ENCODE measurements at places on chromosomes 7 and 10.

- no peak for DNase-seq
Measured at GRCh38 chr7:25297278-25297677, 69.0 kb upstream of the NPVF start.

DNA sequence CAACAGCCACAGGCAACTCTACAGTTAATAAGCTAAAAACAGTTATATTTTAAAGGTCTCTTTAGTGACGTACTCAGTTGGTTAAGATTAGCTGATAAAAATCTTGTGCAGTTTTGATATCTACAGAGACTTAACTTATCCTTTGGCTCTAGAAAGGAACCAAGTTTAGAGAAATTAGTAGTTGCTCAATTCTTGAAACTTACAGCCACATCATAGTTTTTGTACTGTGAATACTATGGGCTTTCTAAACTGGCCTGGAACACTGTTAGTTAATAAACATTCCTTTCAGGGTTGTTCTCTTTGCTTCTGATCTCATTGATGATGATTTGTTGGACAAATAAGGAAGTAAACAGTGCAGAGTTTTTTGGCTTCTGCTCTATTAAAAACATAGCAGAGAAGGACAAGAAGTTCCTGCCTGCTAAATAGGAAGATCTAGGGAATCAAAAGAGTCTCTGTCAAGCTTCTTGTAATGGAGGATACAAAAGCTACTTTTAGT, 73.1 kb downstream of the MKLN1 start:
- no peak for DNase-seq

- no peak for DNase-seq
Measured at GRCh38 chr7:80218723-80219122, 84.1 kb downstream of the GNAI1 start.

DNA sequence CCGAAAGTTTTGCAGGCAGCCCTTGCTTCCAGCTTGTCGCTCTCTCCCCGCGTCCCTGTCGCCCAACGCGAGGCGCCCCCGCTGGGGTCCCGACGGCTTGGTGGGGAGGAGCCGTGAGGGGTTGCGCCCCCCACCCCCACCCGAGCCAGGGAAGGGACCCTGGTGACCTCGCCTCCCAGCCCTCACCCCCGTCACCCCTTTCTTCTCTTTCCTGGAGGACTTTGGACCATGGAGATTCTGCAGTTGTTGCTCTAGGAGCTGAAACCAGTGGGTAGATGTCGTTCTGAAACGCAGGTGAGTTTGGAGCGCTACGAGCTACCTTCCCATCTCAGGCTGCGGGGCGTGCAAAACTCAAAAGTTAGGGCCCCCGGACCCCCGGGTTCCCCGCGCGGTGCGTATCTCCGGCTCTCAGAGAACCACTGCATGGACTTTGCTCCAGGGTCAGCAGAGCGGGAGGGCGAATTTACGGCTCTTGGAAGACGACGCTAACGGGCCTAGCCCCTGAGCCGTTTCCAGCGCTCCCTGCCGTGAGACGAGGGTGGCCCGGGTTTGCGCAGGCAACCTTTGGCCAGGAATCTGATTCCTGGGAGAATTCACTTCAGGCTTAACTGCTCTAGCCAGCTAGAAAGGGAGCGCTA, 684 bp upstream of the ATXN7L1 start:
- DNase-seq, result peak; percentile 53

- DNase-seq, result no peak
Measured at GRCh38 chr10:100368721-100369120, 21.7 kb downstream of the SCD start.

GRCh38 chr10:131812736-131813604, 87.8 kb upstream of the PPP2R2D start:
- no peak for DNase-seq

- no peak for DNase-seq
Measured at GRCh38 chr10:5895365-5895764, 5.3 kb downstream of the FBH1 start.

DNA sequence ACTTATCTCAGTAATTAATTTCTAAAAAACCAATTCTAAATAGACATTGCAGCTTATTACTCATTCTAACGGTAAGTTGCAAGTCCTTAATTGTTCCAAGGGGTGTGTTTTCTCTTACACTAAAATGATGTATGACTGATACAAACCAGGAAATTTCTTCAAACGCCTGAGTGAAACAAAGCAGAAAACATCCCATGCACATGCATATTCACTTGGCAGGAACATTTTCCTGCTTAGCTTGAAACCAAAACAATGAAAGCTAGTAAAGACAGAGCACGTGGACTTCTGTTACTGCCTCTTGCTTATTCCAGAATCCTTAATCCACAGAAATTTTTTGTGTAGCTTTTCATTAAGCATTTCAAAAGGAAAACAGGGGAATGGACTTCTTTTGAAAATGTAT, 187.7 kb downstream of the MTERF1 start:
- DNase-seq, result no peak

- DNase-seq, result no peak
Measured at GRCh38 chr10:125256026-125256425, 95.7 kb upstream of the CTBP2 start.

GRCh38 chr10:43781480-43782361, 133.0 kb upstream of the ZNF32 start:
- no peak for DNase-seq

DNA sequence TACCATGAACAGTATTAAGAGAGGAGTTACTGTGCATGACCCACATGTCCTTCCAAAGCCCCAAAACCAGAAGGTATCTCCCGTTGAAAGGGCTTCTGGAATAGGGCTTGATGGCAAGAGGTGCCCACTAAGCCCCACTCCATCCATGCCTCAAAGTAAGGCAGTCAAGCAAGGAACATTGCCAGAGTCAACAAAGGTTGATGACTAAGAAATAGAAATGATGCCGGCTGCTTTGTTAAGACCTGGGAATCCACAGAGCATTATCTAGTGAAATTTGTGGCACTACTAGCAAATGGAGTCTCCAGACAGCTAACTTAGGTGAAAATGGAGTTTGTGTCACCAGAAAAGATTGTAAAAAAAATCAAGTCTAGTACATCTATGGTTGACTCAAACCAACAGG, 6.2 kb downstream of the SFR1 start:
- DNase-seq, result no peak

GRCh38 chr10:72812753-72813430, 80.6 kb upstream of the OIT3 start:
- DNase-seq, result no peak

- no peak for DNase-seq
Measured at GRCh38 chr10:21205328-21205727, 308.2 kb upstream of the NEBL start.

DNA sequence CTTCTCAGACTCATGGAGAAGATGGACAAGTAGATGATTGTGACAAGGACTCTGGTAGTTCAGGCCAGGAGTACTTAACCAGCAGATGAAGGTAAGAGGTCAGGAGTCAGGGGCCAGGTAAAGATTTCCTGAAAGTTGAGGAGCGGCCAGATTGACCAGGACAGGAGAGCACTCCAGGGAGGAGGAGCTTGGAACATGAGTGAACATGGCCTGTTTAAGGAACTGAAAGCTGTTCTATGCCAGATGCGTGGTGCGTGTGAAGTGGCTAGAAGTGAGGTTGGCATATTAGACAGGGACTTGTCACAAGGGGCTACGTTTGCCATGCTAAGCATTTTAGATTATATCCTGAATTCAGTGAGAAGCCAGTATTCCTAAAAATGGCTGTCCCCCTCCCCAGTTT, 157.2 kb downstream of the WNT2 start:
- no peak for DNase-seq

DNA sequence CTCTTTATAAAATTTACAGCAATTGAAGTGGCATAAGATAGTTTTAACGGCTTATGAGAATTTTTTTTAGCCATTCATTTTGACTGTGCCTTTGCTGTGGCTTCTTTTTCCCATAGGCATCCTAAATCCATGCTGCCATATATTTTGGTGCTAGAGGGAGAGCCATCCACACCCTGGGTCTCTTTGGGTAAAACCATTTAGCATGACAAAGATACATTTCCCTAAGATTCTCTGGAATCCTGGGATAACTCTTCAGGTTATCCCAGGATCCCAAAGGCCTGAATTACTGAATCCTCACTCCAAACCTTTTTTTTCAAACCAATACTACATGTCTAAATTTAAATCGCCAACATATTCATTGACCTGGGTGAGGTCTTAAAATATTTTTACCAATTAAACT, 28.9 kb downstream of the DNAJC12 start:
- DNase-seq, result no peak

- DNase-seq, result no peak
Measured at GRCh38 chr7:26307226-26307625, 15.6 kb downstream of the SNX10 start.

GRCh38 chr10:74949034-74949832, 122.8 kb downstream of the KAT6B start:
- no peak for DNase-seq

- DNase-seq, result no peak
Measured at GRCh38 chr7:90621747-90622140, 25.6 kb downstream of the CDK14 start.

- peak; percentile 73 for DNase-seq
Measured at GRCh38 chr10:24642921-24643678, 80.6 kb downstream of the ARHGAP21 start.

DNA sequence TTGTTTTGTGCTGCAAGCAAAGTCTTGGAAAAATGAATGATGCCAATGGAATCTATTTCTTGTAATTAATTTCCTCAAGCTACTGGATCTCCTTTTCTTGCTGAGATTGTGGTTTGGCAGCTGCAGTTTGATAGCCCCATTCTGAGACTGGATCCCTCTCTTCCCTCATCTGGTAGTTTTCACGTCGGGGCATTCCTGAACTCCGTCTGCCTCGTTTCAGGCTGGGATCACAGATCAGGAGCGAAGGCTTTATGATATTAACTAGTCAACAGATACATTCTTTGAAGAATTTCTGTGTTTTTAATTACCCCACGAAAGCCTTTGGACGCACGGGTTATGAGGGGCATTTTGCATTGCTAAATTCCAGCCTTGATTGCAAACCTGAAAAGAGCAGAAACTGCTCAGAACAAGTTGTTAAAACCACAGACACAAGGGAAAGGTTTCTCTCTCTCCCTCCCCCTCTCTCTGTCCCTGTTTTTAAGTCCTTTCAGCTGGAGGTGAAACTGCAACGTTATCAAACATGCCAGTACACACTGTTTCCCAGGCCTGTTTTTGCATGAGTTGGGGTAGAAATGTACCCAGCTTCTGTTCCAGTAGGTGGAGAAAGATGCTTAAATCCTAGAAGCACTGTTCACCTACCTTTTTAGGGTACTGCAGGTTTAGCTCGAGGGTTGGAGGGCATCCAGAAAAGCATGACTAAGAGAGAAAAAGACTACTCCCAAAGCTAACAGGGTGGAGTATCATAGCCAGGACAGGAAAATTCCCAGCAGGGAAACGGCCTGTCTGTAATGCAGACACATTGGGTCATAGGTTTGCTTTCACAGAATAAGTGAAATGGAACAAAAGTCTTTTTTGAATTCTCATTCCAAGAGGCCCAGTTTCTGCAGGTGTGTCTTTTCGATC, 124.3 kb downstream of the CUX1 start:
- DNase-seq, result no peak

DNA sequence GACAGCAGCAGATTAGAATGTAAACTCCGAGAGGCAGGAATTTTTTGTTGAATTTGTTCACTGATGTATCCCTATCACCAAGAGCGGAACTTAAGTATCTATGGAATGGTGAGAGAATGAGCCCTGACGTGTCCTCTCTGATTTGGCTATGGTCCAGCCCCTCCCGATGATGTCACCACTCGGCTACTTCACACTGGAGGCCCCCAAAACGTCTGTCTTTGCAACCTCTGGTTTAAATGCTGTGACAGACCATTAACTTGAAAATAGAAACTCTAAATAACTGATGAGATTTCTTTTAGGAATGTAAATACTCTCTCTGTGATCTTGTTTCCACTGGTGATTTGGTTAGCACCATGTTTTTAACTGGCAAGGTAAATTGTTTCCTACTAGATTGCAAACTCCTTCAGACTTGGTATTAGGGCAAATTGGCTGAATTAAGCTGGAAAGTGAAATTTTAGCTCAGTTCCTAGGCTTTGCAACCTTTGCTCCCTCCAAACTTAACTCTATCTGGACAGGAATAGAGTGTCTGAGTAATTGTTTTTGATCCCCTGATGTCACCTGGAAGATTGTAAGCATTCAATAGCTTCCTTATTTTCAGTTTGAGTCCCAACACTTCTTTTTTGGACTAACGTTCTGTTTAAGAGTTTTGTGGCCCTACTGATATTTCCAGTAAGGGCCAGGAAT, 19.1 kb downstream of the SLC16A12 start:
- peak; percentile 9 for DNase-seq

DNA sequence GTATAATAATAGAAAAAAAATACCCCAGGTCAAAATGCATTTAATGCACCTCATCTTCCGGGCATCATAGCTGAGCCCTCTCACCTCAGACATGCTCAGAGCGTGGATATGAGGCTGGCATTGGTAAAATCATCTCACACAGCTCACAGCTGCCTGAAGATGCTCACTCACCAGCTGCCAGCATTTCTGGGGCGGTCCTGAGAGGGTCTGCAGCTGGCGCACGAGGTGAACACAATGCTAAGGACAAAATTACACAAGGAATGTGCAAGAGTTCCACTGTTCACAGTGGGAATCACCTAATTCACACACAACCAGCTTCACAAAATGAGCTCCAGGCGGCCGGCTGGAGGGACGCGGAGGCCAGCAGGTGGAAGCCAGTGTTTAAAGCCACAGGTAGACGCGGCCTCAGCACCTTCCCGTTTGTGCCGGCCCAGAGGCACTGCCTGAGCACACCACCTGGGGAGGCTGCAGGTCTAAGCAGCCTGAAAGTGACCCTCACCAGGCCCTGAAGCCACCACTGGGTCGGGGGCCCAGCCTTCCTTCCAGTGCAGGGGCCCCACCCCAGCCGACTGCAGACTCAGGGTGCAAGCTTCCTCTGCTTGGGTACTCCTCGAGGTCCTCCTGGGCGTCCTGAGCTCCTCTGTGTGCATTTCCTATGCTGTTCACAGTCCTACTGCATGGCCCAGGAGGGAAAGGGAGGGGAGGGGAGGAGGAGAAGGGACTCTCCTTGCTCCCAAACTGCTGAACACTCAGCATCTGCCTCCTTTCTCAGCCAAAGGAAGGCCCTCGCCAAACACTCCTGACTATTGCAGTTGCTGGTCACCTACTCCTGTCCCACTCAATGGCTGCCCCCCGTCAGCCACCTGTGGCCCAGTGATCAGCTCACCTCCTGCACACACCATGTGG, 61.2 kb upstream of the FAM20C start:
- peak; percentile 9 for DNase-seq

- no peak for DNase-seq
Measured at GRCh38 chr7:15007507-15007906, 105.0 kb upstream of the DGKB start.

- peak; percentile 59 for DNase-seq
Measured at GRCh38 chr7:149773446-149774236, at the start of gene ZNF467. Gene ZNF467, minus strand, starts transcription at chr7:149773588. Its CDS starts 2,556 bp downstream, at chr7:149771032.

DNA sequence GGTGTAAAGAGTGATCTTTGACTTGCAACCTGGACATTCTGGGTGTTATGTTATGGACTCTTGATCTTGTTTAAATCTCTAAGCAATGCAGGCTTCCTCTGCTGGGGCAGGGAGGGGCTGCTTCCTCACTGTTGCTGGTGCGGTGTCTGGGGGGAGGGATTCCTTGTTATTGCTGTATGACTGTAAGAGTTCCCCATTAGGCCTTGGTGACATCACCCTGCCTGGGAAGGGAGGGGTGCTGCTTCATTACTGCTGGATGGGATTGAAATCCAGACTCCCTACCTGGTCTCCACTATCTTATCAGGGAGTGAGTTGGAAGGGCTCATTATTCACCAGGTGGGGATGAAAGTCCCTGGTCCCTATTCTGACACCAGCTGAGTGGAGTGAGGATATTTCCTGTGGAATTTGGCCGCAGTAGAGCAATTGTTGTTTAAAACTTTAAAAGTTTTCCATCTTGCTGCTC, 8.8 kb downstream of the OGDH start:
- no peak for DNase-seq
